ENCODE measurements at places on chromosomes 1 and 21.

DNA sequence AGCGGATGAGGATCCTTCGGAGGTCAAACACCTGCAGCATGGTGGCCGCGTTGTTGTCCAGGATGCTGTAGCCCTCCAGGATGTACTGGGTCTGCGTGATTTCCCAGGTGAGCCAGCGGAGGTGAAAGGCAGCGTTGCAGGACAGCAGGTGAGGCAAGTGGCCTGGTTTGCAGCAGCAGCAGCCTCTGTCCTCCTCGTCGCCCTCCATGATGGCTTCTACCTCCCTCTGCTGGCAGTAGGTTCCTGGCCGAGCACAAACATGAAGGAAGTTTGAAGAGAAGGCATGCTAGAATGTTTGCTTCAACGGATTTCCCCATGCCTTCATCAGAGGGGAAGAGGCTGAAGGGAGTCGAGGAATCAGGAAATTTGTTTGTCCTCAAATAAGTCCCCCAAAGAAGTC is 74.7 kb downstream of the NTPCR start:
- no peak for DNase-seq

GRCh38 chr1:46802901-46803574 is 4.2 kb downstream of the CYP4B1 start:
- no peak for DNase-seq

DNA sequence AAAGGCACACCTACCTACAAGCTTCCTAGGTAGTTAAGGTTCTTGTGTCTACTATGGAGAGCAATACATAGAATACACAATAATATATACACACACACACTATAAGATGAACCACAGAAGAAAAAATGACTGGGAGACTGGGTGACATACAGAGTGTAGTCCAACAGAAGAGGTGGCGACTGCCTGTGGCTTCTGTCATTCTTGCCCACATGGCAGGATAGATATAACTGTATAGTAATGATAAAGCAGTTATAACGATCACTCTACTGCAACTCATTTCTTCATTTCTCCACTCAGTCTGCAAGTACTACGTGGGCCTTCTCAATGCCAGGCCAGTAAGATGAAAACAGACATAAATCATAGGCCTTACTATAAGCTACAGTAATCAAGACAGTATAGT is 113.8 kb upstream of the EDN2 start:
- no peak for DNase-seq

DNA sequence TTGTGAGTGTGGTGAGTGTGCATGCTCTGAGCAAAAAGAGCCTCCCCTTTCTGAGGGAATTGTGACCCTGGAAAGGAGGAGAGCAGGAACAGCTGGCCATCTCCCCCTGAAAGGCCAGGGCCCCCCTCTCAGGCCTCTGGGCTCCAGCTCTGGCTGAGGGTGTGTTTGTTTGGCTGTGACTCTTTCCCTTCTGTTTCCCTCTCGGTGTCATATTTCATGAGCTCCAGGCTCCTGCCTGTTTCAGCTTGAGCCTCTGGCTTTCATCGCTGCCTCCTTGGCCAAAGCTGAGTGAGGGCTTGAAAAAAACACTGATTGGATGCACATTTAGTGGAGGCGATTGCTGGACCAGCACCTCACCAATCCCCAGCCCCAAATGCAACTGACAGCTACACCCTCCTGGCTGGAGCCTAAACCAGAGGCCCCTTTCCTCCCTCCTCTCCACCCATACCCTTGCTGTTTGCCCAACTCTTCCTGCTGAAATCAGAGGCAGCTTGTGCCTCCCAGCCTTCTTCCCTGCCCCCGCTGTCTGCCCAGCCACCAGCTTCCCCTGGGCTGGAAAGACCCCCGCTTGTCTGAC is 64.1 kb downstream of the DDR2 start:
- no peak for DNase-seq
